ENCODE measurements at places on chromosomes 16 and 17. TPM values are rescaled to one million over a fixed set of nuclear protein-coding genes. Genes with fewer than 3 reads are reported as not detected.

DNA sequence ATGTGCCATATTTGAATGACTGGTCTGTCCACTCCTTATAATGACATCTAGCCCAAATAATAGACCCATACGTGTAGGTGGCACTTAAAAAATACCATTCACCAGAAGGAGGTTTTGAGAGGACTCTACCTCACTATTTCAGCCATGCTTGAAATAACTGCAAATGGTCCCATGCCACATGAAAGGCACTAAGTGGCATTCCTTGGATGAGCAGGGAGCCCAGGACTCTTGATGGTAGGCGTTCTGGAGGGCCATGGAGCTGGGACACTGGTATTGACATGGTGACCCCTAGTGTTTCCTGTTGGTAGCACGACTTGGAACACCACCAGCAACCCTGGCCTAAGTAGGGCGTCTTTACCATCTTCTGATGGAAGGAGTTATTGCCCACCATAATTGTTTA lies 148.7 kb upstream of the ZFHX3 start:
- no peak overlapping the region for H3K27ac ChIP-seq
- H3K4me3 ChIP-seq: no peak overlapping the region
- no peaks in the 10 kb centered on the region for H3K27me3 ChIP-seq
- peak; percentile 18 for DNase-seq
- no peaks in the 10 kb centered on the region for H3K36me3 ChIP-seq
- H3K4me1 ChIP-seq: no peaks in the 10 kb centered on the region

- peaks cover 1% of the 10 kb centered on the region for H3K36me3 ChIP-seq
- H3K27me3 ChIP-seq: peaks cover 95% of the 10 kb centered on the region
- H3K27ac ChIP-seq: no peak overlapping the region
- peak overlapping the region; percentile 87 for H3K4me3 ChIP-seq
Measured at GRCh38 chr17:48997827-48998586, 822 bp downstream of the IGF2BP1 start.

GRCh38 chr17:74435775-74436359 lies 4.0 kb downstream of the GPRC5C start:
- no peak for DNase-seq
- H3K27me3 ChIP-seq: peaks cover 45% of the 10 kb centered on the region
- peaks cover 5% of the 10 kb centered on the region for H3K4me1 ChIP-seq
- H3K36me3 ChIP-seq: peaks cover 7% of the 10 kb centered on the region
- H3K4me3 ChIP-seq: no peak overlapping the region

DNA sequence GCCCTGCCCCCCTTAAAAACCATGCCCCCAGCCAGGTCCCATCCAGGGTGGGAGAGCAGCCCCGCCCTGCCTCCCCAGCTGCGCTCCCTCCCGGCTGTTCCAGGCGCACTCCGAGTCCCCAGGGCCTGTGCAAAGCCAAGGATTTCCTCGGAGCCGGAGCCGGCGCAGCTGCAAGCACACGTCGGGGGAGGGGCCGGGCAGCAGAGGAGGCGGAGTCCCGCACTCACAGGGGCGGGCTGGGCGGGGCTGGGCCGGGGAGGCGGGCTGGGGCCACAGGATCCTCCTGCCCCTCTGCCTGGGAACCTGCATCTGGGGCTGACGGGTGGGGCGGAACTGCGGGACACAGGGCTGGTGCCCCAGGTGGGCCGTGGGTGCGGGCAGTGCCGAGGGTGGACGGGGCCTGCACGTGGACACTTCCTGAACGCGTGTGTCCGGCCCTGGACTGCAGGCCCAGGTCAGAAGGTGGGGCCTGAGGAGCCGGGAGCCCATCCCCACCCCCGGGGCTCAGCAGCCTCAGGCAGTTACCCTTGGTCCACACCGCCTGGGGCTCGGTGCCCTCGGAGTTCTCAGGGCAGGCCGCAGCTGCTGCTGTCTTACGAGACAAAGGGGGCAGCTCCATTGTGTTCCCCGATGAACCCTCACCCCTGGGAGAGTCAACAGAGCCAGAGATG lies 24.0 kb upstream of the SSTR5 start:
- H3K4me3 ChIP-seq: no peak overlapping the region
- H3K27me3 ChIP-seq: no peaks in the 10 kb centered on the region
- peak; percentile 14 for DNase-seq
- H3K27ac ChIP-seq: no peak overlapping the region

DNA sequence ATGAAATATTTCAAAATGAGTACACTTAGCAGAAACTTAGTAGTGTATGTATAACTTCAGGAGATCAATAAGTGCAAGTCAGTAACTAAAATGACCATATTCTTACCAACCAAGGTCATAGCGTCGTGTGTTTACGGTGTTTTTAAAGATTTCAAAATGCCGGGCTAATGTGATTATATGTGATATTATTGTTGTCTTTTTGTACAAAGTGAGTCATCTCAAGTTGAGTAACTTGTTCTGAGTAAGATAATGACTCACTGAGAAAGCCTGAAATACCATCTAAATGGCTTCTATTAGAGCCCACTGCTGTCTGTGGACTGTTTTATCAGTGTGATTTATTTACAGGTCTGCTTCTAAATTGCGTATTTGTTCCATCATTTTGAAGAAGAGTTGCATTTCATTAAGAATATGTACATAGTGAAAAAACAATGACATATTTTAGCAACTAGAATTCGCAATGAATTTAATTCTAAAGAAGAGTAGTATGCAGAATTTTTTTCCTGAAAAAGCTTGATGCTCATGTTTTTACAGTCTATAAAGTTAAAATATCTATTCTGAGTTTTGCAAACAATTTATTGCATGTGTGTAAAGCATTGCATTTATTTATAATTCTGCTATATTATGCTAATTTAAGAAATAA lies 12.7 kb downstream of the KRT12 start:
- peaks cover 6% of the 10 kb centered on the region for H3K4me1 ChIP-seq
- no peak for DNase-seq
- H3K36me3 ChIP-seq: no peaks in the 10 kb centered on the region
- no peak overlapping the region for H3K4me3 ChIP-seq

DNA sequence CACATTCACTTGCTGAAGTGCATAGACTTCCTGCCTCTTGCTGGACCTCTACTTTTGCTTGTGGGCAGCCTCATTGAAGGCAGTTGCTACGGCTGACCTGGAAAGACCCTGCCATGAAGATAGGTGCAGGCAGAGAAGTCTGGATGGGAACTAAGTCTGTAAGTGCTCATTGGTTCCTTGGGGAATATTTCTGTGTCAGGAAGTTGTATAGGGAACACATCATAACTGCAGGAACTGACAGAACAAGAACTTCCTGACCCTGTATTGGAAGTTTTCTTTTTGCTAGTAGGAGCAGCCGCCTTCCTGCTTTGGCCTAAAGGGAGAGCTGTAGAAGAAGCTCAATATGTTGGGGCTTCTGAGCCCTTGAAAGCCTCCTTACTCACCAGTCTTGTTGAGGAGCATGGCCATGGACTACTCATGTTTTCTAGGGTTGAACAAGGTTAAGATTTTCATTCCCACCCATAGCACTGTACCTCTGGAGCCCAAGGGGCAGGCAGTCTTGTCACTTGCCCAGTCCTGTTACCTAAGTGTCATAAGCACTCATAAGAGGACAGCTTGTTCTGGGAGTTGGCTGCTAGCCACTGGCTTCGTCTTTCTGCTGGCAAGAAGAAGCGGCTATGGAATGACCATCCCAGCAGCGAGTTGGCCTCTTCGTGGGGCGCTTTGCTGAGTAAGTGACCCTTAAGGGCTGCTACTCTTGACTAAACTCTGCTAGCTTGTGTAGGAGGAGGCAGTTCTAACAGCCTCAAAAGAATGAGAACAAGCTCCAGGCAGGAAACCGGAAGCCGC lies 7.2 kb downstream of the UBFD1 start:
- no peak overlapping the region for H3K4me3 ChIP-seq
- DNase-seq: no peak
- H3K4me1 ChIP-seq: peaks cover 21% of the 10 kb centered on the region
- H3K36me3 ChIP-seq: peaks cover 3% of the 10 kb centered on the region

GRCh38 chr16:66950437-66950836 lies 10.6 kb upstream of the CES3 start:
- no peak for DNase-seq
- H3K27ac ChIP-seq: no peak overlapping the region
- peaks cover 58% of the 10 kb centered on the region for H3K4me1 ChIP-seq
- peaks cover 7% of the 10 kb centered on the region for H3K36me3 ChIP-seq

GRCh38 chr17:6509031-6509771 lies 47.2 kb downstream of the PITPNM3 start:
- no peaks in the 10 kb centered on the region for H3K36me3 ChIP-seq
- H3K4me1 ChIP-seq: no peaks in the 10 kb centered on the region
- no peak overlapping the region for H3K4me3 ChIP-seq
- DNase-seq: no peak
- H3K27ac ChIP-seq: no peak overlapping the region

- no peaks in the 10 kb centered on the region for H3K36me3 ChIP-seq
- H3K4me1 ChIP-seq: peaks cover 22% of the 10 kb centered on the region
- no peak overlapping the region for H3K4me3 ChIP-seq
- DNase-seq: no peak
Measured at GRCh38 chr17:43702637-43703036, 40.9 kb upstream of the MEOX1 start.

DNA sequence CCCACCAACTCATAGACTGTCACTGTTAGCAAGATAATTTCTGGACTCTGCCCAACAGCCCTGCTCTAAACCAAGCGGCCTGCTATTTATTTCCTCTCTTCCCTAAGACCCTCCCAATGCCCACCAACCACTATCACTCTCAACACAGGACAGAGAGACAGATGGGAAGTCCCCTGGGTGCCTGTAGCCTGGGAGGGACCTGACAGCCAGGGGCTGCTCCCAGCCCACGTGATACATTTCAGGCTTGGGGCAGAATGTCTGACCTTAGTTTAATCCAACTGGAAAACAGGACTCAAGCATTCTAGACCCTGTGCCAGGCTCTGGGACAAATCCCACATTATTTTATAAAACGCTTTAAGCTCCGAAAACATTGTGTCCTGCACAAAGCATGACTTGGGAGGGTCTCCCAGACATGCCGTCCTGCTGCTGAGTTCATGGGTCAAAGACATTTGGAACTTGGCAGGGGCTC lies 23.6 kb downstream of the XYLT1 start:
- DNase-seq: no peak
- peaks cover 26% of the 10 kb centered on the region for H3K4me1 ChIP-seq
- H3K36me3 ChIP-seq: peaks cover 3% of the 10 kb centered on the region
- H3K27me3 ChIP-seq: no peaks in the 10 kb centered on the region

The KRTAP4-1 gene
- not detected for total RNA-seq

The MAP3K3 gene
- 46.8 TPM for total RNA-seq

The PRAC1 gene
- not detected for total RNA-seq

The RPL38 gene
- total RNA-seq: 1,305 TPM

The TMEM101 gene
- total RNA-seq: 34.9 TPM

The WNK4 gene
- 1.0 TPM for total RNA-seq

All from activated T-cell treated with anti-CD3 and anti-CD28 coated beads, Interleukin-2, amount 50 U/mL, for 72 hours (primary cell).